Activated B cell treated with CpG ODN at 0.5 μM for 24 hours (primary cell): ENCODE measurements at places on chromosomes 7 and 10.

DNA sequence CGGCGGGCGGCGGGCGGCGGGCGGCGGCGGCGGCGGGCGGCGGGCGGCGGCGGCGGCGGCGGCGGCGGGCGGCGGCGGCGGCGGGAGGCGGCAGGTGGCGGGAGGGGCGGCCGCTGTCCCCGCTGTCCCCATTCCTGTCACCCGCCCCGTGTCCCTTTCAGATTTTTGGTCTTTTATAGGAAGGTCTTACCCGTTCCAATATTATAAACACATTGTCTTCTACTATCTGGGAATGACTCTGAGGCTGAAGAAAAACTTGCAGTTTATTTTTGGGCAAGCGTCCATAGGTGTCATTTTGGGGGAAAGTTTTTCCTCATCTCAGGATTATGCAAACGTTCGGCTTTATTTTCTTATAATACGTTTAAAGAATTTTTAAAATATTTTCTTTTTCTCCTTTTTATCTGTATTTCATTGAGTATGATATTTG, 578 bp downstream of the ZNF713 start:
- no peak for DNase-seq

DNA sequence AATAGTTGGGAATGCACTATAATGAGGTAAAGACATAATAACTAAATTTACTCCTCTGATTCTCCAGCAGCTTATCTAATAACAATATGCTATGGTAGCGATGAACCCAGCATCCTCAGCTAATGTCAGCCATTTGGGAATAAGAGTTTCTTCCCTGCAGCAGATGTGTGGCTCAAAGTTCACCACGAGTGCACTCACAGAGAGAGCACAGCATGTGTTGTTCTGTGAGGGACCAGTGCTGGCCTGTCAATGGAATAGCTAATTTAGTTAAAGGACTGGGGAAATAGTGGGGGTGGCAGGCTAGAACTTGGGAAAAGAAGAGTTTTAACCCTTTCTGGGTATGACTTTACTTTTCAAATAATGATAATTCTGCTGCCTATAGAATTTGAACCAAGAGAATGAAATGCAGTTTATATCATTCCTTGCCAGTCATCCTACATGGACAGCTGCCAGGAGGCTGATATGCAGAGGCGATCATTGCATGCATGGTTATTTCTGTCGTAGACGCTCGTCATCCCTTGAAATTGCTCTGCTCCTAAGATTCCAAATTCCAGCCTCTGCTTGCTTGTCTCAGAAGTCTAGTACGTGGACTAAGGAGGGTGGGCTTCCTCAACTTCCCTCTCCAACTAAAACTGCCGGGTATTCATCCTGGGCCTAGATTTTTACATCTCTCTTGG, 355.6 kb downstream of the RNLS start:
- no peak for DNase-seq

DNA sequence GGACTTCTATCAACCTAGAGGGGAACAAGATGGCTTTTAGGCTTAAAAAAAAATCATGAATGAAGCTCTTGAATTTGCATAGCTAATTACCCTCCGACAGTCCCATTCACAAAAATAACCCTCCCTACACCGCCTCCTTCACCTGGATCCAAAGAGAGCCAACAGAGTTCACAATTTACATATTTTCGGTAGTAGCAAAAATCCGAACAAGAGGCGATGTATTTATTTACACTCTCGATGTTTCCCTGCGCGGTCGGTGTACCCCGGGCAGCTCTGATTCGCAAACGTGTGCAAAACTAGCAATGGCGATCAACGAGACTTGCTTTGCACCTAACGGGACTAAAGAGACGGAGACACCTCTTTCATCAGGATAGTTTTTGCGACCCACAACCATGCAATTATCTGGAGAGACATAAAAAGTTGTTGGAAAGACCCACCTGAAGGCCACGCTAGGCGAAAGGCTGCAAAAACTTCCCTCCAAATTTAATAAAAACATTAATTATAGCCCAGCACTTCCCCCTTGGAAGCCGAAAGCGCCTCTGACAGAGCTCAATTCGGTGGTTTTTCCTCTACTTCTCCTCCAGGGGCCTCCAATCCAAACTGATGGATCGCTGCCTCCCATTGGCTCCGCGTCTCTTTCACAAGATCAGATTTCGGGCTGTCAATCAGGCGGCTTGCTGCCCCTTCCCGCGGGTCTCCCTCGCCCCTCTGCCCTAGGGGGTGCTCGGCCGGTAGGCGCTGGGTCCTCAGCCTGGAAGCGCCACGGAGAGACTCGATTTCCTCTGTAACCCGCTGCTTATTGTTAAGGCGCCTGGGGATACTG, at the start of gene ETV1:
Gene ETV1, minus strand, starts transcription at position 541 of the 823 bp plus-strand sequence. CDS start 614 bp downstream, outside the sequence.
- DNase-seq, result no peak

DNA sequence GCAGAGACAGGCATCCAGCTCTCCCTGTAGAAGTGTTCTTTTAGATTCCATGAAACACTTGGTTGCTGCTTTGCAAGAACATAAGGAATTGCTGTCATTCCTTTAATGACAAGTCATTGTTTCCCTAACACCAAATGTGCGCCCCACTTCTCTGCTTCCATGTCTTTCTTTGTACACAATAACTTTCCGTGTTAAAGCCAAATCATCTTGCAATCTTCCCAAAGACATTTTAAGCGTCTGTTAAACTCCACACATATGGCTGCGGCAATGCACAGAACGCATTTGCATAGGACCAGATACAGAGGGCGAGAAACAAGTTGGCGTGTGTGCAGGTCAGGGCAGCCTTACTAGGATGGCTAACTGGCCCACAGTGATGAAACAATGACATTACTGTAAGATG, 399.3 kb upstream of the PRKCQ start:
- no peak for DNase-seq

DNA sequence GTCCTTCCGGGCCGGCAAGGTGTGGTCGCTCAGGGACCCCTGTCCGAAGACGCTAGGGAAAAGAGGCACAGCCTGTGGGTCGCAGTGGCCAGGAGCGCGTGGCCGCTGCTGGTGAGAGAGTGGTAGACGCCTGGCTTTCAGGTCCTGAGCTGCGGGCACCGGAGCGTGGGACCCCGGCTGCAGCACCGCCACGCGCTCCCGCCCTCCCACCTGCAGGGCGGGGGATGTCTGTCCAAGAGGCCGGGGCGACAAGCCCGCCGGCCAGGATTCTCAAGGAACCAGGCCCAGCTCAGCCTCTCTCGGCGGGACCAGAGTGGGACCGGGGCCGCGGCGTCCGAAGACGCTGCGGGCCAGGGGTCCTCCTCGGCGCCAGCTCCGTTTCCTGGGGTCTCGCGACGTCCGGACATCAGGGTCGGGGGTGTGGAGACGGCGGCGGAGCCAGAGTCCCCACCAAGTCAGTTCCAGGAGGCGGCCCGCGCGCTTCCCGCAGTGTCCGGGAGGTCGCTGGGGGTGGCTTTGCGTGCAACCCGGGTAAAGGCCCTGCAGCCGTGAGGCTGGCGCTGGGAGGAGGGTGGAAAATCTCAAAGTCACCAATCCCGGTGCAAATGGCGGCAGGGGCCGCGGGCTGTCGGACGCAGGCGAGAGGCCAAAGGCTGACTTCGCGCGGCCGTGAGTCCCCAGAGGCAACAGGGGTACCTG, 5.5 kb downstream of the ZNF503 start:
- DNase-seq, result no peak

- no peak for DNase-seq
These were observed 384.9 kb upstream of the PFKP start for GRCh38 chr10:2682491-2682890.
